HCT116 (cell line): ENCODE measurements at places on chromosomes 6 and 20.

DNA sequence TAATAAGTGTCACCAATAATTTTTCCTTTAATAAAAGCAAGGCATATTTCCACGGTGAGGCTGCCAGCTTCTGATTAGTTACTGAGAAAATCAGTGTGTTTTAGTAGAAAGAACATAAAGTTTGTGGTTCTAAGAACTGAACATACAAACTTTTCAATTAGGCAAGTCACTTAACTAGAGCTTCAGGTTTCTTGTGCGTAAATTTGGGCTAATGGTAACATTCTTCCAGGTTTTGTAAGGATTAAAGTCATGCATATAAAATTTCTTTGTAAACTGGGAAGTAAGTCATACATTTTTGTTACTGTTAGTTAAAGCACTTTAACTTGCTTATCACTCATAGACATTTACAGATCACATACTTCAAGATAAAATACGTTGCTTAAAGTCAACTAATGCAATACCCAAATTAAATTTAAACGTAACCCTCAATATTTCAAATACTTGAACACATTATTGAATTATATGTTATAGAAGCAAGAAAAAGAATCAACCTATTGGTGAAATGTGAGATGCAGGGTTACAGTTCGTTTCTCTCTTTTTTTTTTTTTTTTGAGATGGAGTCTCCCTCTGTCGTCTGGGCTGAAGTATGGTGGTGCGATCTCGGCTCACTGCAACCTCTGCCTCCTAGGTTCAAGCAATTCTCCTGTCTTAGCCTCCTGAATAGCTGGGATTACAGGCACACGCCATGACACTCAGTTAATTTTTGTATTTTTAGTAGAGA is 327.3 kb upstream of the NOX3 start:
- DNase-seq: no peak

DNA sequence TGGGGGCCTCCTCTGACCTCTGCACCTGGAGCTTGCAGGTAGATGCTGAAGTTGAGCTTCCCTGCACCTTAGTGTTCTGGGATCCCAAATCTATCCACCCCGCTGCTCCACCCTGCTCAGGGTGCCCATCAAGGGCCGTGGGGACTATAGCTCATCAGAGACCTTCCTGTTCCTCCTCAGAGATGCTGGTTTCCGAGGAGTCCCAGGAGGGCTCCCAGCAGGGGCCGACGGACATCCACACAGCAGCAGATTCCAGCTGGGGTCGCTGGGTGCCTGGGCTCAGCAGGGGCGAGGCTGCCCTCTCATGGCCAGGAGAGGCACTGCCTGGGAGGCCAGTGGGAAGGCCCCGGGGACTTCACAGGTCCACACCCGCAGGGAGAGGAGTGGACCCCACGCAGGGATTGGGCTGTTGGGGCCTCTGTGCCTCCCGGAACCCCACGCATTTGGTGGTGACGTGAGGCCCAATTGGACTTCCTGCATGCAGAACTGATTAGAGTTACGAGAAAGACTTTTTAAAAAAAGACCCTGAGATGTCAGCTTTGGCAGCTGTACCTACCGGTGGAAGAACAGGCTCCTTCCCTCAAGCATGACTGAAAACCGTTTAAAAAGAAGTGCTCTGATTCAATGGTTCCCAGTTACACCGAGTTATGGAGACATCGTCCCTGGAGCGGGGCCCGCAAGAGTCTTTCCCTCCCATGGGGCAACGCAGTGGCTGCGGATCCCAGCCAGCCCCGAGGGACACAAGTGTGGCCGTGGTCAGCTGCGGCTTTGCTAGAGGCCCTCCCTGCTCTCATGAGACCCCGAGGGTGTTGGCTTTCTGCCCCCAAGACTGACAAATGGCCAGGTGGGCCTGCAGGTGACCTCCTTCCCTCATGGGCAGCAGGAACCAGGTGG is 25.3 kb upstream of the SLCO4A1 start:
- DNase-seq: peak; percentile 43

GRCh38 chr20:5488823-5489222 is 172.1 kb upstream of the PROKR2 start:
- DNase-seq: no peak

GRCh38 chr20:9482180-9482579 is 32.2 kb upstream of the LAMP5 start:
- no peak for DNase-seq

DNA sequence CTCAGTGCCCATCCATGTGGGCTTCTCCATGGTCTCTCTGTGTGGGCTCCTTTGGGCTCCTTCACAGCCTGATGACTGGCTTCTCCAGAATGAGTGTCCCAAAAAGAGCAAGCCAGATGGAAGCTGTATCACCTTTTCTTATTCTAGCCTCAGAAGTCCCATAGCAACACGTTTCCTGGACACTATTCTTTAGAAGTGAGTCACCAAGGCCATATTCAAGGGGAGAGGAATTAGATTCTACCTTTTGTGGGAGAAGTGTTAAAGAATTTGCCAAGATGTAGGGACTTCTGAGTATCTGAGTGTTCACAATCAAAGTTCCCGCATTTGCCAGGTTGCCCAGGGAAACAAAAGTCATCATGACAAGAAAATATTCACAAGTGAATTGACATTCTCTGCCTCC is 20.7 kb upstream of the TBC1D22B start:
- no peak for DNase-seq

DNA sequence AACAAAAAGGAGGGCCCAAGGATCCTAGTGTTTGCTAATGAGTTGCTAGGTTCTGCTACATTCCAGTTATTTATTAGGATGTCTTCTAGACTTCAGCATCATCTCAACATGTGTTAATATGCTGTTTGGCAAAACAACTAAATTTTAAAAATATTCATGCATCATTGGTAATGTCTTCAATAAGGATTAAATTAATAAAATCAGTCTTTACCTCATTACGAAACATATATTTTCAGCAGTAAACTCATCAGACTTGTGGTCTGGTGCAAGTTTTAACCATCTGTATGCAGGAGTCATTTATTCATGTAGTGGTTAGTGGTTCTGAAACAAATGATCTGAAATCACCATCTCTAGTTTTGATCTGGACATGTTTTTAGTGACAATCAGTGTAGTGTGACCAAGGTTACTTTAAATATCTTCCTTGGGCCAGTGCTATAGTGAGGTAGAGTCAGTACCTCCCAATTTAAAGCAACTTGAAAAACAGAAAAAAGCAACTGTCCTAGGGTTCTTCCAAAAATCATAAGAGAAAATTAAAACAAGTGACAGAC is 85.0 kb upstream of the KCNK16 start:
- DNase-seq: no peak

DNA sequence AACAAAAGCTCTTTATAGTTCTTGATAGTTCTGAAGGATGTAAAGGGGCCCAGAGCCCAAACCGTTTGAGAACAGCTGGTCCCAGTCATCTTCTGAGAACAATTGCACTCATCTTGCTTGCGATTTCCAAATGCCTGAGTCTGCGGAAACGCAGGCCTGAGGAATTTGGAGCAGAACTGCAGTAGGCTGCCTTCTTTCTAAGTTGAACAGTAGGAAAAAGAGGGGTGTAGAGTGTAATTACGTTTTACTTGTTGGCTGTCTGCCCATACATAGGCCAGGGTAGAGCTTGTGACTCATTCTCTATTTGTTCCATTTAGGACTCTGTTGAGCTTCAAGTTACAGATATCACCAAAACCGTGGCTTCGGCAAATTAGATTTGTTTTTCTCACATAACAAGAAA is 42.0 kb upstream of the KIF16B start:
- no peak for DNase-seq

DNA sequence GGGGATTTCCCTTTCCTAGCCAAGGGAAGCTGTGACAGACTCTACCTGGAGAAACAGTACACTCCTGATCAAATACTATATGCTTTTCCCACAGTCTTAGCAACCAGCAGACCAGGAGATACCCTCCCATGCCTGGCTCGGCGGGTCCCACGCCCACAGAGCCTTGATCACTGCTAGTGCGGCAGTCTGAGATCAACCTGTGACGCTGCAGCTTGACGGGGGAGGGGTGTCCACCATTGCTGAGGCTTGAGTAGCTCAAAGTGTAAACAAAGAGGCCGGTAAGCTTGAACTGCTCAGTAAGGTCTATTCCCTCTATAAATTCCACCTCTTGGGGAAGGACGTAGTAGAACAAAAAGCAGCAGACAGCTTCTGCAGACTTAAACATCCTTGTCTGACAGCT is 63.2 kb downstream of the WASF1 start:
- no peak for DNase-seq

- no peak for DNase-seq
These were observed 56.8 kb downstream of the PDSS2 start for GRCh38 chr6:107402533-107402932.

GRCh38 chr20:36094497-36094896 is 60.0 kb upstream of the EPB41L1 start:
- no peak for DNase-seq

- no peak for DNase-seq
These were observed 150.5 kb upstream of the PTPN1 start for GRCh38 chr20:50359607-50360217.

DNA sequence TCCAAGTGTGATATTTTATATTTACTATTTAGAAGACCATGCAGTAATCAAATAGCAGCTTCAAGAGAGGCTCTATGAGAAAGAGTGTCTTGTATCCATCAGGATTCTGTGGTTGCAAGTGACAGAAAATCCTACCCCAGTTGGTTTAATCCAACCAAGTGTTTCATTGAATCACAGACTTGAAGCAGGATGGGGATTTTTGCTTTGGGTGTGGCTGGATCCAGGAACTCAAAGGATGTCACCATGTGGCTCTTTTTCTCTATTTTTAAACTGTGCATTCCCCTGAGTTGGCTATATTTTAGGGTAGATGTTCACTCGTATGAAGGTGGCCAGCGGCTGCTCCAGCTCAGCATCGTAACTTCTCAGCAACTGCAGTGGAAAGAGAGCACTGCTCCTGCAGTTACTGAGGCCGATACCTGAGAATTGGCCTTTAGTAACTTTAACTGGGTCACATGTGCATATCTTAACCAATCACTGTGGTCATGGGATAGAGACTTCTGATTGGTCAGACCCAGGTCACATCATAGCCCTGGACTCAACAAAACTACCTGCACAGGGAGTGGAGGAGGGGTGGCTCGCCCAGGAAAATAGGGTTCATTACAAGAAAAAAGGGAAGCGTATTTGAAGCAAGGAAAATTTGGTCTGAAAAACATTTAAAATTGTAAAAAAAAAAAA is 396.1 kb upstream of the SULF2 start:
- no peak for DNase-seq

GRCh38 chr20:2984028-2984501 is 59.4 kb upstream of the GNRH2 start:
- DNase-seq: no peak

- DNase-seq: no peak
These were observed 609 bp downstream of the PGM3 start for GRCh38 chr6:83192456-83192855.

- DNase-seq: no peak
These were observed 14.7 kb upstream of the TRIM26 start for GRCh38 chr6:30227763-30228487.

GRCh38 chr6:145705561-145705960 is 29.8 kb downstream of the EPM2A start:
- no peak for DNase-seq

DNA sequence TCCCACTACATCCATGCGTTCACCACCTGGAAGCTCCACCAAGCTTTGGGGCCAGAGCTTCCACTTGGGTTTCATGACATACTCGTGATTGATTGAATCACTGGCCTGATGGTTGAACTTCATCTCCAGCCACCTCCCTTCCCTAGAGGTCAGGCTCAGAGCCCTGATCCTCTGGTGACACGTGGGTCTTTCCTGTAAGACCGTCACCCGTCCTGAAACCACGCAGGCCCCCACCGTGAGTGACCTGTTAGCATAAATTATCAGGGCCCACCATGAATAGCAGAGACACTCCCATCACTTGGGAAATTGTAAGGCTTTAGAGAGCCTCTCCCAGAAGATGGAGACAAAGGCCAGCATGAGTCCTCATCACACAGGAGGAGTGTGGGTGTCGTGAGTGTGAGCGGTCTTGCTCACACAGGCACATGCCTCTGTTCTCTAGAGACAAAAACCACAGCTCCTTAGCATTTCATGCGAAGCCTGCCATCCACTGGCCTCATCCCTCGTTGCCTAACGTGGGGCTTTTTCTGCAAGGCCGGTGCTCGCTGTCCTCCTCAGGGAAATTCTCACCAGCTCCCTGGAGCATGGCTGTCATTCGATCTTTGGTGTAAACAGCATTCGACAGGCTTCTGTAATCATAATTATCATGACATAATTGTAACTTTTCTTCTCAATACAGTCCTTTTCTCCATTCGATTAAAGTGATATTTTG is 65.1 kb upstream of the DUSP22 start:
- no peak for DNase-seq

- DNase-seq: no peak
These were observed 62.4 kb downstream of the GCNT2 start for GRCh38 chr6:10583509-10583901.

DNA sequence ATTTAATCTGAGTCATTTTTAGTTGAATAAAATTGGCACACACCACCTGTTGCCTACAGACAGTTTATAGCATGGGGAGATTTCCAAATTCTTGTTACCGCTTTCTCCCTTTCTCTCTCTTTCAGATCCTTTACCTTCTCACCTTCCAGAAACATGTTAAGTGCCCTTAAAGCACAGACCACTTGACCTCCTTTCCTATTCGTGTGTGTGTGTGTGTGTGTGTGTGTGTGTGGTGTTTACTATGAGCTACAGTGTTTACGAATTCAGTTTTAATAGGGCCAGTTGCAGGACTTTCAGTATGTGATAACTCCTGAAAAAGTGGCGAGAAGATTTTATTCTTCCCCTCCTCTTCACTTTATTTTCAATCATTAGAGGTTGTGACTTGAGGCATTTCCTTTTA is 258.1 kb downstream of the BMP2 start:
- no peak for DNase-seq

- no peak for DNase-seq
These were observed 71.4 kb downstream of the ARID1B start for GRCh38 chr6:156848533-156848932.

- DNase-seq: no peak
These were observed 46.7 kb upstream of the IRF4 start for GRCh38 chr6:344816-345340.

- no peak for DNase-seq
These were observed 191.7 kb upstream of the HSF2 start for GRCh38 chr6:122207794-122208193.

GRCh38 chr6:5622276-5623005 is 361.1 kb downstream of the FARS2 start:
- no peak for DNase-seq

GRCh38 chr6:89508755-89509563 is 76.0 kb downstream of the ANKRD6 start:
- no peak for DNase-seq

- no peak for DNase-seq
These were observed 299.1 kb upstream of the ID4 start for GRCh38 chr6:19538096-19538495.

GRCh38 chr6:149154261-149154821 is 163.2 kb upstream of the TAB2 start:
- no peak for DNase-seq

- no peak for DNase-seq
These were observed 42.0 kb upstream of the MAP3K4 start for GRCh38 chr6:160949531-160949930.

- peak; percentile 99 for DNase-seq
These were observed 8.0 kb upstream of the IER3 start for GRCh38 chr6:30752157-30752927.

- no peak for DNase-seq
These were observed 81.8 kb upstream of the DST start for GRCh38 chr6:56724455-56724854.
